Fibroblast of skin of left quadriceps (primary cell): ENCODE measurements at places on chromosomes 4 and X.

- no peak for DNase-seq
Observed at GRCh38 chrX:140177821-140178220, 212.5 kb upstream of the CXorf66 start.

- no peak for DNase-seq
Observed at GRCh38 chr4:144873226-144873990, 224.6 kb downstream of the ANAPC10 start.

- DNase-seq = no peak
Observed at GRCh38 chr4:137378393-137378792, 153.9 kb downstream of the PCDH18 start.

DNA sequence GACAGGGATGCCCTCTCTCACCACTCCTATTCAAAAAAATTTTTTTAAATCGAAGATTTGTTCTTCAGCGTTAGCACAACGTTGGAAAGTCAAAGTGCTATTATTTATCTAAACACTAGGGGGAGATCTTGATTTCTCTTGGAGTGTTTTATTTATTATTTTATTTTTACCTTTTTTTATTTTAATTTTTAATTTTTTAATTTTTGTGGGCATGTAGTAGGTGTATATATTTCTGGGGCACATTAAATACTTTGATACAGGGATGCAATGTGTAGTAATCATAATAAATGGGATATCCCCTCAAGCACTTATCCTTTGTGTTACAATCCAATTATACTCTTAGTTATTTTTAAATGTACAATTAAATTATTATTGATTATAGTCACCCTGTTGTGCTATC, 37.4 kb upstream of the SLC10A4 start:
- DNase-seq = no peak

- DNase-seq = no peak
Observed at GRCh38 chr4:113682730-113683537, 78.6 kb downstream of the CAMK2D start.

DNA sequence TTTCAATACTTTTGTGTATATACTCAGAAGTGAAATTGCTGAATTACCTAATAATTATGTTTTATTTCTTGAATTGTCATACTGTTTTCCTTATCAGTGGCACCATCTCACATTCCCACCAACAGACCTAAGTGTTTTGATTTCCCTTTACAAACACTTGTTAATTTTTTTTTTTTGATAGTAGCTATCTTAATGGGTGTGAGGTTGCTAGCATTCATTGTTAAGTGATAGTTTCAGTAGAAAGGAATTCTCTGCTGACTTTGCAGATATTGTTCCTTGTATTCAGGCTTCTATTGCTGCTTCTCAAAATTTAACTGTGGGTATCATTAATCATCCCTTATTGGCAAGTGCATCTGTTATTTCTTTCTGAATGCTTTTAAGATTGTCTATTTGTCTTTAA, 927.5 kb upstream of the SLIT2 start:
- no peak for DNase-seq

- DNase-seq = no peak
Observed at GRCh38 chr4:139957065-139957464, 196.9 kb downstream of the MAML3 start.

DNA sequence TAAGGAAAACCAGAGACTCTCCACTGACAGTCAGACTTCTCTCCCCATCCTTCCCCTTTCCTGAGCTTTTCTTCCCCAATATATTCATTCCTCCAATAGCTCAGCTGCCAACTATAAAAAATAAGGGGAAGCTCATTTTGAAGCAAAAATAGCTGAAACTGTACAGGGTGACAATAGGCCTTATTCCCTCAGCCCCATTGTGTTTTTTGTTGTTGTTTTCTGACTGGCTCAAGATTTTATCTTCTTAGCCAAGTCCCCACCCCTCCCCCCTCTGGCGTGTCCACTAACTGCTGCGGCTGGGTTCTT, 26.2 kb downstream of the PRPS1 start:
- DNase-seq = no peak

DNA sequence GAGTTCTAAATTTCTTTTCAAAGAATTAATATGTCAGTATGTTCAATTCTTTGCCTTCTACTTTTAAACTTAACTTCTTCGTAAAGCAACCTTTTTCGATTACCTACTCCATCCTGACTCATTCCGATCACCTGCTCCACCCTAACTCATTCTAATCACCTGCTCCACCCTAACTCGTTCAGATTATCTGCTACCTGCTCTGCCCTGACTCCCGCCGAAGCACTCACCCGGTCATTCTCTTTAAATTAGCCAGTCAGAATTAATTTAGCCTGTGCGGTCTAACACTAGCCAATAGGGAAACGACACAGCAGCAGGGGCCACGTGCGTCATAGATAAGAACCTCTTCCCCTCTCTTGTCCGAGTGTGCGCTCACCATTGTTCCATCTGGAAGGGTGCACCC, 60.1 kb upstream of the SH3RF1 start:
- DNase-seq = no peak

- DNase-seq = no peak
Observed at GRCh38 chr4:106677213-106677612, 308.6 kb upstream of the GIMD1 start.

DNA sequence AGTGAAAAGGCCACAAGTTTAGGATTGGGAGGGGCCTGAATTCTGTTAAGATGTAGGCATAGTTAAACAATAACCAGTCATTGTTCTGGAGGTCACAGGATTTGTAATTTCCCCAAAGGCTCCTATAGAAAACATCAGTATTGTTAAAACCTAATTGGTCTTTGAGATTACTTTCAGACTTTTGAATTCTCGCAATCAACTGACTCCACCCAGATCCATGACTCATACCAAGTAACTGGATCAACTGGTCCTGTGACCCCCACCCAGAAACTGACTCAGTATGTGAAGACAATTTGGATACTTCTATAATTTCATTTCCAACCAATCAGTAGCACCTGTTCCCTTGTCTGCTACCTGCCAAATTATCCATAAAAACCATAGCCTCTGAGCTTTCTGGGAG, 28.4 kb downstream of the MAGEB16 start:
- no peak for DNase-seq

DNA sequence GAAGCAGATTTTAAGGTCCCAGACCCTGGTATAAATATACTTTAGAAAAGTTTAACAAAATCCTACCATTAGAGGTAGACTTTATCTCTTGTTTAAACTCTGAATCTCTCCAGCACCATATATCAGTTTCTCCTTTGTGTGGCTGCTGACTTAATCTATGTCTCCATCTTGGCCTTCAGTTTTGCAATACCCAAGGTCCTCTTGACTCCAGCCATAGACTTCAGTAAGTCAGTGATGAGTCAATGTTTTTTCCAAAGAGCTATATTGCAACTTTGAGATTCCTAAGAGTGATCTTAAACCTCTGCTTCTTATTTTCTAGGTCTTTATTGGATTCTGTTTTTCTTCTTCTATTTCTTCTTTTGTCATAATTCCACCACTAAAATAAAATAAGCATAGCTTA, 50.8 kb upstream of the ADGRL3 start:
- no peak for DNase-seq
